Dermis microvascular lymphatic vessel endothelial cell (primary cell): ENCODE measurements at places on chromosomes 12 and 14.

- DNase-seq, result peak; percentile 62
These were observed 122.3 kb downstream of the MON2 start for GRCh38 chr12:62588916-62589315.

- no peak for DNase-seq
These were observed 142.1 kb downstream of the ANO4 start for GRCh38 chr12:100936661-100937060.

GRCh38 chr12:62799126-62799736 is 135.7 kb downstream of the PPM1H start:
- DNase-seq, result peak; percentile 74

DNA sequence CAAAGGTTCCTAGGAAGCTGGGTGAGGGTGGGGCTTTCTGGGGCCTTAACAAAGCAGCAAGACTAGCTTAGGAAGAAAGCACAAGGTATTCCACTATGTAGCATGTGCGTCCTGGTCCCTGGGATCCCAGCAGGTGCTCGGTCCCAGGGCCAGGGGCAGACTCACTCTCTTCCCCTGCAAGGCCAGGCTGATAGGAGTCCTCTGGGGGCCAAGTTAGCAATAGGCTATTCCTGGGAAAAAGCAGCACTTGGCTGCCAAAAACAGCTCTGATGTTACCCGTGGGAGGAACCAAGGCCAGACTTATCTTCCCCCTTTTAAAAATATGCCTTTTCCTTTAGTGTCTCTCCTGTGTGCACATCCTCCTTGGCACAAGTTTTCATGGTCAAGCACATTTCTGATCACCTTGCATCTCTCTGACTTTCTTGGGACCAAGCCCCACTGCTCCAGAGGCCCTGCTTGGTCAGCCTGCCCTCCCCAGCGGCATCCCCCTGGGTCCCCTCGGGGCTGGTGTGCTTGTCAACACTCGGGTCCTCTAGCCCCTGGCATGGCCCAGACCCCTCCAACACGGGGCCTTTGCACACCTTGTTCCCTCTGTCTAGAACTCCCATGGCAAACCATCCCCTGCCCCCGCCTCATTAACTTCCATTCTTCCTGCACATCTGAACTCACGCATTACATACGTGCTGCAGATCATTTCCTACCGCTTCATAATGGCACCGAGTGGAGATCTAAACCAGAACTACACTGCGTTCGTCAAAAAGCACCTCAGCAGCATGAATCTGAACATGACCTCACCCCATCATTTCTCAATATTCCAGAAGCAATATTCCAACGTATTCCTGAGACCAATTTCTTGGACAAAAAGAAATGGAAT is 21.9 kb downstream of the CCDC92 start:
- DNase-seq, result no peak

GRCh38 chr14:59419303-59419702 is 45.9 kb downstream of the GPR135 start:
- DNase-seq, result no peak

GRCh38 chr12:57725851-57726150 is 12.7 kb downstream of the AGAP2 start:
- DNase-seq, result no peak

DNA sequence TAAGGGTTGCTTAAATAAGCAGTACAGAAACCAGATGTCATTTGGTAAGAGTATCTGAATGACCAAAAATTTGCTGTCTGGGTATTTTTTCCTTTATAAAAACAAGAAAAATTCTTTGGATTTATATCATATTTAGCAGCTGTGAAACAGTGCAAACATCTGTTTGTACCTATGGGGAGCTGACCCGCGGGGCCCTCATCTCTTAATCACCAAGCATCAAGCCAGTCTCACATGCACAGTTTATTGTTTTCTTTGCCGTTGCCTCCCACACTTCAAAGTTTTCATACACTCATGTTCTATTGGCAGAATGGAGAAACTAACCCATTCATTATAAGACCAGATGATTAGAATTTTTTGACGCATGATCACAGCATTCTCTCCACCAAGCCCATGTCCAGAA is 142.2 kb downstream of the BMP4 start:
- DNase-seq, result no peak

DNA sequence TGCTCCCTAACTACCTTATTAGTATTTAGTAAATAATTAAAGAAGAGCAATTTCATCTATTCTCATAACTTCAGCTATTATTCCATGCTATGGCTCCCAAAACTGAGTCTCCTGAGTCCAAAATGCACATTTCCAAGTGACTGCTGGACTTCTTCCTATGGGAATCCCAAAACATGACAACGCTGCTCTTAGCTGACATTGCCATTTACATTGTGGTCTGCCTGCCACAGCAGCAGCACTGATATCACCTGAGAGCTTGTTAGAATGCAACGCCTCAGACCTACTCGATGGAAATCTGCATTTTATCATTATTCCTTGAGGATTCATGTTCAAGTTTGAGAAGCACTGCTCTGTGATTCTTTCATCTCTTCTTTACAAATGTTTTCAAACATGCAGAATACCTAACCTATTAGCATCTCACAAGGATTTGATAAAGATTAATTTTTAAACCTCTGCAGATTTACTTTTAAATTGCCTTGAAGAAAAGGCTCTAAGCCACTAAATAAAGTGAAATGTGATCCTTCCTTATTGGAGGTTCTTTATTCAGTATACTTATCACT is 77.7 kb downstream of the SEC23A start:
- DNase-seq, result no peak
